ENCODE measurements at places on chromosomes 1 and 21.

DNA sequence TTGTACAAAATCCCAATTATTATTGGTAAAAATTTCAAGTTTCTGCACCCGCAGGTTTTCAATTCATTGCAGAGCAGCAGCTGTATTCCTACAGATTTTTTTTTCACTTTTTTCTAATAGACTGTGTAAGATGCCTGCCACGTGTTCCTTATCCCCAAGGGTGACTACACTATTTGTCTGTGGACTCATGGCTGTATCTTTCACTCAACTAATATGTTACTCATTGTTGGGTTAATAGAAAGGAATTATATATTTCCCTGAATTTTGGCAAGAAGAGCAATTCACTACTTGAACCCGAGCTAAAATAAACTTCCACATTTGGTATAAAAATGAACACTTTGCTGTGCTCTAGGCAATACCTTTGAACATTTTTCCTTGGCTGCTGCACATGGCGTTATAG is 158.7 kb downstream of the NCAM2 start:
- no peak for DNase-seq

DNA sequence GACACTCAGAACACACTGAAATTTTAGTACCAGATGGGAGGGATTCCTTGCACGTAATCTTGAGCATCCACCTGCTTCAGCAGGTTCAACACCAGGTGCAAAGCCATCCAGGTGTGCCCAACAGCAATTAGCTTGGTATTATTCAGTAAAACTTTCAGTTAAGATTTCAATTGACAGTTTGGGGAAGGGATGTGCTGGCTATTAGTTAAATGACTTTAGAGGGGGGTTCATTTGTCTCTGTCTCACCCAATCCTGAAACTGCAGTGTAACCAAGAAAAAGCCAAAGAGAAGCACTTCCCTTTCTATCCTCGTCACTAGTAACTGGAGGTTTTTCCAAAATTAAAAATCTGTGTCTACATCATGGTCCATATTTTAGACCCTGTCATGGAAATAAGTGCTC is 90.9 kb downstream of the PIK3R3 start:
- DNase-seq = no peak

DNA sequence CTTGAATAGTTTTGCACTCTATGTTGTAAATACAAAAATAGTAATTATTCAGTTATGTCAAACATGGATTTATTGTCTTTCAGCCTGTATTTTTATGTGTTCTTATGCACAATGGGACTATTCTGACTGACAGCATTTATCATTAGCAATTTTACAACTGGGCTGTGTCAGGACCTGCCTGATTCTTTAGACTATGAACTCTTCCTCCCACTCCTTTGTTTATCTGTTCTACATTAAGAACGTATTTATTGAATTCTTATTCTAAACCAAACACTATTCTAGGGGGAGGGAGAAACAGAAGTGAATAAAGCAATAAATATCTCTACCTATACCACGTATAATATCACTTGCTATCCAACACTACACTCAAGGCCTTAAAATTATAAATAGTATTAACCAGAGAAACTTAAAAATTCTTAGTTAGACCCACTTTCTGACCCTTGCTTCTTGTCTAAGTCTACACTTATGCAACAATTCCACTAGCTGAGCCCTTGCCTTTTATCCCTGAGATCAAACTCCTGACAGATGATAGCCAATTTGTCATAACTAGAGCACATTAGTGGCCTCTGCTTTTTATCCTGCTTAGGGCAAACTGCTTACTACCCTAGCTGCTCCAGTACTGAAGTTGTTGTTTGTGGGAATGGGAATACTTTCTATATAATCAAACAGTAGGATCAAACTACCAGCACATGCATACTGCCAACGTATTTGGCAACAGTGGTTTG is 494.3 kb downstream of the BRINP3 start:
- no peak for DNase-seq

DNA sequence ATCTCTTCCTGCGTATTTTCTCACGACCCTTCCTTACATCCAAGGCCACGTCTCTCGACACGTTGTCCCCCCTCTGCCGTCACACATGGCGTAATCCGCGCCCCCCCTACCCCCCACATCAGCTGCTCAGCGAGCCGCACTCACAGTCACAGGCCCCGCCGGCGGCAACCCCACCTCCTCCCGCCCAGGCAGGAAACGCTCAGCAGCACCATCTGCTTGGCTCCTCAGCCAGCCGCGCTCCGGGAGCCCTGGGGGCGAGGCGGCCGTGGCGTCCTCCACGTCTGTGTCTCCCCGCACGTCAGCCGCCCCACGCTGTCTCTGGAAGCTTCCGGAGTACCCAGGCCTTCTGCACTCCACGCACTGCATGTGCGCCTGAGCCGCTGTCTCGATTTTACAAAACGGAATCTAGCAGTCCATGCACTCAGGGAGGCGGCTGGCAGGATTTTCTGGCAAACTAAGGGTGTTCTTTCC is 64.6 kb downstream of the SIK1 start:
- peak; percentile 75 for DNase-seq

GRCh38 chr1:201332616-201333335 is 44.7 kb downstream of the TNNT2 start:
- DNase-seq = no peak

- DNase-seq = no peak
Measured at GRCh38 chr1:153541641-153542590, 1.2 kb upstream of the S100A5 start.

DNA sequence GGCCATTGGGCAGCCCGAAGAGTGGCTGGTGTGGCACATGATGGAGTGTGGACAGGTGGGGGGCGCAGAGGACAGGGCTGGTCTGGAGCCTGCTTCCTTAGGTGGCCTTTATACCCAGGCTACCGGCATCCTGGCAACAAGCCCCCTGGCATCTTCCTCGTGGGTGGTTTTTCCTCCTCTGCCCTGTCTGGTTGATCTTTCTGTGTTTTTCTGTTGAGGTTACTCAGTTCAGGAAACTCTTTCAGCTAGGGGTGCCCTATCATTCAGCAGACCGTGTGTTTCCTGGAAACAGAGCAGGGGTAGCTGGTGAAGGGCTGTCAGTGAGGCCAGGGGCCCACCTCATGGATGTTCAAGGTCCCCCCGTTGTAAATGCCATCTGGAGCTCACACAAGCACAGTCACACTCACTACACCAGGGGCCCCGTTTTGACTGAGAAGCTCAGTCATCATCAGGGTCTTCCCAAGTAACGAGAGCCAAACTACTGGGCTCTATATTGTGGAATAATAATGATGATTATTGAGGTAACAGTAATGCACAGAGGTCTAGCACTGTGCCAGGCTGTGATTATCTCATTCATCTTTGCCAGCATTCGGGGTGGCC is at the start of gene KRTAP12-4:
TSS of gene KRTAP12-4 (minus strand) at position 84 of the 600 bp plus-strand sequence. CDS start at position 39, 45 bp downstream.
- DNase-seq = no peak

GRCh38 chr1:241217516-241217915 is 139.5 kb downstream of the RGS7 start:
- DNase-seq = no peak

- no peak for DNase-seq
Measured at GRCh38 chr1:213942061-213942460, 45.7 kb upstream of the PROX1 start.

DNA sequence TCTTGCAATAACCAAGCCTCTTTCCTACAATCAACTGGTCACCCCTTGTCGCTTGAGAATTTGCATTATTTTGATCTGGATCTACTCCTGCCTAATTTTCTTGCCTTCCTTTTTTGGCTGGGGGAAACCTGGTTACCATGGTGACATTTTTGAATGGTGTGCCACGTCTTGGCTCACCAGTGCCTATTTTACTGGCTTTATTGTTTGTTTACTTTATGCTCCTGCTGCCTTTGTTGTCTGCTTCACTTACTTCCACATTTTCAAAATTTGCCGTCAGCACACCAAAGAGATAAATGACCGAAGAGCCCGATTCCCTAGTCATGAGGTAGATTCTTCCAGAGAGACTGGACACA is 743 bp downstream of the GPR52 start:
- DNase-seq = no peak

GRCh38 chr1:225469051-225469450 is 41.2 kb upstream of the LBR start:
- DNase-seq = no peak

DNA sequence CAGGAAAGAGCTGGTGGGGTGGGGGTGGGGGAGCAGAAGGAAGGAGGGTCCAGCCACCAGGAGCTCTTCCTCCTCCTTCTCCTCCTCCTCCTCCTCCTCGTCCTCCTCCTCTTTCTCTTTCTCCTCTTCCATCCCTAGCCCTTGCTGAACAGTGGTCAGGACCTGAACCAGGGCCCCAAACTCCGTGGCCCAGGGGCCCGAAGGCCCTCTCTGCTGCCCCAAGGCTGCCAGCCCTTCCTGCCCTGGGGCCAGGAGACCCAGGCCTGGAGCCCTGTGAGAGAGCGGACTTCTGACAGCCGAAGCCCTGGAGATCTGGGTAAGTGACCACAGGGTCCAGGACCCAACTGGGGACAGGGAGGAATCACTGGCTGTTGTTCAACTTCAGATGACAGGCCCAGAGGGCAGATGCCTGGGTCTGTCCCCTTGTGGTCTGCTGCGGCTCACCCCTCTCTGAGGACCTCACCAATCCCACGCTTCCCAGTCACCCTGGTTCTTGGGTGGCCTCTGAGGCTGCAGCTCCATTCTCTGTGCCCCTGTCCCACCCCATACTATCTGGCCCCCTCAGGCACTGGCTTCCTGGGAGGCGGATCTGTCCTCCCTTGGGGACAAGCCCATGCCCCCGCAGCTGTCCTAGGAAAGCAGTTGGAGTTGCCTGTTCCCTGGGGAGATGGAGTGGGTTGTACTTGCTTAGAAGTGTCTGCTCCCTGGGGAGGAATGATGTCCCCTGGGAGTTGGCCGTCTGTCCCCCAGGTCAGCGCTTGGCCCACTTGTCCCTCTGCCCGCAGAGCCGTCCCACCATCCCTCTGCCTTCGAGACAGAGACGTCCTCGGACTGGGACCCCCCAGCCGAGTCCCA is 51.8 kb downstream of the VWA5B1 start:
- DNase-seq = no peak

- no peak for DNase-seq
Measured at GRCh38 chr1:65167586-65168242, 19.7 kb downstream of the AK4 start.

DNA sequence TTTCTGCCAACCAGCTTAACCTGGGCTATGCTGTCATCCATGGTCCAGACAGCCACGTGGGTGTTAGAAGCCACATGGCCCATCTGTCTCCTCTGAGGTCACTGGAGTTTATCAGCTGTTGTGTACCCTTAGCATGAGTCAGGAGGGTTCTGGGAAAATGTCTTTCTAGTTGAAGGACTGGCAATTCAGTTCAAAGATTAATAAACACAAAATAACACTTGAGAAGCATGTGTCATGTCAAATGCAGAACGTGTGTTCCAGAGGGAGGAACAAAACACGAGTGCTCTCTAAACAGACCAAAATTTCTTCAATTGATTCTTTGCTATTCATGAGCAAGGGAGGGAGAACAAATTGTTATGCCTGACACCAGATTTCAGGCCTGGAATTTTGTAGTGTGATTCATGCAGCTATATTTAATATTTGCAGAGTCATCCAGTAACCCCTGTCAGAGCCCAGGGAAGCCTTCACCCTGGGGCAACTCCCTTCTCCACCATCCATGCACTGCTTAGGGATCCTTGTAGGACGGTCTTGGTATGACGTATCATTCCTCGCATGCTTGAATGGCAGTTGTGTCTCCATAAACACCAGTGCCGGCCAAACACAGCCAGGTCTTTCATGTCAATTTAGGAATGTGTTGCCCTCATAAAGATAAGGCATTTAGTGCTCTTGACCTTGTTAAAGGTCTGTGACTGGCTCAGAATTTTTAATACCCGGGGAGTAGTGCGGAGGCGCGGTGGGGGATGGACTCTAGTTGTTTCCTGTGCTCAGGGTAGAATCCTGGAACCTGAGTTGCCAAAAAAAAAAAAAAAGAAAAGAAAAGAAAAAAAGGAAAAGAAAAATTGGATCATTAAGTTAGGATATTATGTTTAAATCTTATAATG is 27.7 kb upstream of the DYRK1A start:
- DNase-seq = no peak

DNA sequence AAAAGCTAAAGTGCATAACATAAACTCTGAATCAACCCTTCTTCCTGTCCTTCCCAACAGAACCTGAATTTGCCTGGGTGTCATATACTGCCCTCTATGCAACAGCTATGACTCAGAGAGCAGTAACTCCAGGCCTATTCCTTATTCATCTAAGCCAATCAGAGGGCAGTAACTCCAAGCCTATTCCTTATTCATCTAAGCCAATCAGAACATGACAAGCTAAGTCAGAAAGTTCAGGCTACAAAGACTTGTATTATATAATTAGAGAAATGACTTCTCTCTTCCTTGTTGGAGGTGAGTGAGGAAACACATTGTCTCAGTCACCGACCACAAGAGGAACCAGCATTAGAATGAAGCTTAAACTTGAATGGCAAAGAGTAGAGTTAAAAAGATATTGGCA is 26.2 kb upstream of the TADA1 start:
- DNase-seq = no peak

- DNase-seq = no peak
Measured at GRCh38 chr1:13781907-13782633, 82.1 kb downstream of the PRDM2 start.

DNA sequence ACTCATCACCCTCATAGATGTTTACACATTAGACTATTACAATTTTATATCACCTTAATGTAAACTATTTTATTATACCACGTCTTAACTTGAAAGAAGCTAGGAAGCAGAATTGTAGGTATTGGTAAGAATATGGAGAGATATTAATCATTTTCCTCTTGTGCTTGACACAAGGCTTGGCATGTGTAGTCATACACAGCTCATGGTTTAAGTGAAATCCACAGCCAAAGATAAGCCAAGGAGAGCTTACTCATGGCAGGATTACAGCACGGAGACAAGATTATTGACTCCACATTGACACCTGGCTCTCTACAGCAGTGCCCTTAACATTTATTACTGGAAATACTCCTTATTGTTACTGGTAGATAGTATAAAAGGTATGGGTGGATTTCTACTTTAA is 68.4 kb upstream of the ADGRL4 start:
- no peak for DNase-seq

GRCh38 chr21:16215663-16216183 is 485.9 kb downstream of the USP25 start:
- DNase-seq = no peak

- DNase-seq = no peak
Measured at GRCh38 chr1:61114178-61114870, 32.0 kb downstream of the NFIA start.

GRCh38 chr1:204744107-204744779 is 58.7 kb upstream of the LRRN2 start:
- no peak for DNase-seq

GRCh38 chr1:119768778-119769177 is at the start of gene HMGCS2:
Gene HMGCS2 (minus strand): TSS chr1:119768905. CDS start chr1:119768844, 61 bp downstream.
- no peak for DNase-seq

DNA sequence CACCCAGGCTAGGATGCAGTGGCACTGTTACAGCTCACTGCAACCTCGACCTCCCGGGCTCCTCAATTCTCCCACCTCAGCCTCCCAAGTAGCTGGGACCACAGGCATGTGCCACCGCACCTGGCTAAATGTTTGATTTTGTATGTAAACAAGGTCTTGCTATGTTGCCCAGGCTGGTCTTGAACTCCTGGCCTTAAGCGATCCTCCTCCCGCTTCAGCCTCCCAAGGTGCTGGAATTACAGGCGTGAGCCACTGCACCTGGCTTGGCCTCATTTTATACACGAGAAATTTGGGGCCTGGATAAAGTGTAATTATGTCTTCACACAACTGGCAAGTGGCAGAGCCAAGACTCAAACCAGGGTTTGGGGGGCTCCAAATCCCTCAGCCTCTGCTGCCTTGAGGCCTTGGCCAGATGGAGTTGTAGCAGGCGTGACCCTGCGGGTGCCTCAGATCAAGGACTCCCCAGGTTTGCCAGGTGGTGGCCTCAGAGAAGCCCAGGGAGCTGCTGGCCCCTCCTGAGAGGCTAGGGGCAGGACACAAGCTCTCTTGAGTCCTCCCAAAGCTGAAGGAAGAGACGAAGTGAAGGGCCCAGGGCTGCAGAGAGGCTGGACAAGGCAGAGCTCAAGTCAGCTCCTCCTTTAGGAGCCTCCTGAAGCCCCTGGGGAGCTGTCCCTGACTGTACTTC is 61.7 kb downstream of the MDM4 start:
- no peak for DNase-seq
